ENCODE measurements at places on chromosomes 12 and 14.

- DNase-seq, result no peak
Observed at GRCh38 chr14:85536833-85537190, 6.9 kb downstream of the FLRT2 start.

DNA sequence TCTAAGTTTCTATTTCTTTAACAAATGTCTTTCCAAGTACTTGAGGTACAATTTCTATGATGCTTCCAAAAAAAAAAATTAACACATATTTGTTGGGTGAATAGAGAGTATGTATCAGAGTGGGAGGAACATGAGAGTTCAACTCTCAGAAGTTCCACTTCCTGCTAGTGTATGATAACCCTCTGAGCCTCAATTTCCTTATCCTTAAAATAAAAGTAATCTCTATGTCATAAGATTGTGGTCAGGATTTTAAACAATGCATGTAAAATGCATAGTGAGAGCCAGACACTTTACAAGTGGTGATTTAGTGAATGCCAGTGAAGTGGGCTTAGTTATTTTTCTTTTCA, 270.3 kb upstream of the AMIGO2 start:
- no peak for DNase-seq

GRCh38 chr12:24507827-24508226, 441.1 kb downstream of the BCAT1 start:
- no peak for DNase-seq

GRCh38 chr14:98582276-98582675, 689.7 kb downstream of the BCL11B start:
- DNase-seq, result no peak

- DNase-seq, result no peak
Observed at GRCh38 chr14:100695423-100695738, 31.3 kb upstream of the DLK1 start.

DNA sequence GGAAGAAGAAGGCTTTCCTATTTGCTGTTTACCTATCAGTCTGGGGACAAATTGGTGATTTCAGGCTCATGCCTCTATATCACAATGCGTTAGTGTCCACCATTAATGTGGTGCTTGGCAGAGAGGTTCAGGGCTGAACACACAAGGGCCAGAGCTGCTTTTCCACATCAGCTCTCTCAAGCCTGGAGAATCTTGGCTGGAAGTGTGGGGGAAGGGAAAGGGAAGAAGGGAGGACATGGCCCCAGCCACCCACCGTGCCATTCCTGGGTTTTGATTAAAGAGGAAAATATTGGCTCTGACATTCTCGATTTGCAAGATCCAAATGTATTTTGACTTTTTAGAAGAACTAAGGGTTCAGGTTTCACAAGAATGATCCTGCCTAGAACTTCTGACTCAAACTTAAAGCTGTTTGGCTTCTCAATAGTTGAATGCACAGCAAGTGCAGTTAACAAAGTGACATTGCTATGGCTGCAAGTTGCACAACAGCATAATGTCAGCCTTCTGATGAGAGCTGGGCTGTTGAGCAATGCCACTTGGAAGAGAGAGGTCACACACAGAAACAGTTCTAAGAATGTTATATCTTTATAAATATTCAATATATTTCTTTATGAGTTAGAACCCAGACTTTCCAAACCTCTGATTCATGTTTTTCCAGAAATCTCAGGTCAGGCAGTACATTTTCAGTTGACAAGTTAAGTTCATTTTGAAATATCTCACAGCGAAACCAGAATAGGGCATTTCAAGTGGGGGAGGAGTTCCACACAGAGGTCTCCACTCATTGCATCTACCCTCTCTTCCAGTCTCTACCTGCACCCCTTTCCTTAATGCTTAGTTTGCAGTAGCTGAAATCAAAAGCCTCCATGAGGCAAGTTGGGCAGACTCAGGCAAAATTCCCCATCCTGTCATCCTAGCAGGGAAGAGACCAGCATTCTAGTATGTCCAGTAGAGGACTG, 25.3 kb downstream of the IGF1 start:
- no peak for DNase-seq

DNA sequence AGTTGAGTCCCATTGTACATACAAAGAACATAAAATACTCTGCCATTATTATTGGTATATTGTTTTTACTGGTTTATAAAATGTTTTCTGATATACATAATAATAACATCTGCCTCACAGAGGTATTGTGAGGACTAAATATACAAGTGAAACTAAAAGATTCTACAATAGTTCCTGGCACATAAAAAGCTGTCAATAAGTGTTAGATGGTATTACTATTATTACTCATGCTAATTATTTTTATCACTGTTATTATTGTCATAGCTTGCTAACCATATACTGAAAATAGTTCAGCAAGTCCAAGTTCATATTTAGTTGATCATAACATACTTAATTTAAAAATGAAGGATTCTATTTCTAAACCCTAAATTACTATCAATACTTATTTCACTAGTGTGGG, 34.4 kb downstream of the BTG1 start:
- DNase-seq, result no peak

DNA sequence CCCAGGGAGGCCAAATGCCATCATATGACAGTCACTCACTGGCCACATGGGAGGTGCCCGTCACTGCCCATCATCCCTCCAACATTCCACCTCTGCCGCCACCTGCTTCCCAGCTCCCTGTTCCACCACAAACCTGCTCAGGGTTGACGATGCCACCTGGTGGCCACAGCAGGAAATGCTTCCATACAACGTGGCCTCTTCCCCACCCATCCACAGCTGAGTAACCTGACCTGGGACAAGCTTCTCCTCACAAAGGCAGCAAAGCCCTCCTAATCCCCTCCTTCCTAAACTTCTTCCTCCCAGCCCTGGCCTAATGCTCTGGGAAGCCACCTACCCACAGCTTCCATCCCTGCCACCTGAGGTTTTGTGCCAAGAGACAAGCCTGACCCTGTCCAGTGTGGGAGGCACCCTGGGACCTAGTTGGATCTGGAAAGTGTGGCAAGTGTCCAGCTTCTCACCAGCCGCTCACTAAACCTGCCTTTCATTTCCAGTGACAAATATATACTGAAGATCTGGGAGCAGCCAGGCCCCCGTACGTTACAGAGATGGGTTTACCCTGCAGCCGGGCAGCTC, 4.3 kb downstream of the DEGS2 start:
- DNase-seq, result no peak

DNA sequence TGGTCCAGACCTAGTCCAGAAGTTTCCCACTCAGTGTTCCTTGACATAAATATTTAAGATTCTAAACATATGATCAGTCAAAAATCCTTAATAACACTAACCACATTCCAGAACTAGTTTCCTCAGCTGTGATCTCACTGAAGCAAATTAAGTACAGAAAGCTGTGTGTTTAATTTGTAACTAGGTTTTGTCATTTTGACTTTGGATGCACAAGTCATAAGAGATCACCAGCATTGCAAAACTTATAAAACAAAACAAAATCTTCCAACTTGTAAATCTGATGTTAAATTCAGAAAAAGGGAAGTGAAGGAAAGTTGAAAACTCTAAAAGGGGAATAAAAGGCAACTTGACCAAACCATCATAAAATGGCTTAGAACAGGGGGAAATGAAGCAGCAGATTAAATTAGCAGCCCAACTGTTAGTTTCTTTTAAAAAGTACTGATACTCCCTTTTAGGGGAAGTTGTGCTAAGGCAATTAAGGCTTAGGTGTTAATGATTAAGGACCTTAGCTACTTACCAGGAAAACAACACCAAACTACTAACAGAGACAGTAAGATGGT, 56.6 kb downstream of the SH2B3 start:
- no peak for DNase-seq

DNA sequence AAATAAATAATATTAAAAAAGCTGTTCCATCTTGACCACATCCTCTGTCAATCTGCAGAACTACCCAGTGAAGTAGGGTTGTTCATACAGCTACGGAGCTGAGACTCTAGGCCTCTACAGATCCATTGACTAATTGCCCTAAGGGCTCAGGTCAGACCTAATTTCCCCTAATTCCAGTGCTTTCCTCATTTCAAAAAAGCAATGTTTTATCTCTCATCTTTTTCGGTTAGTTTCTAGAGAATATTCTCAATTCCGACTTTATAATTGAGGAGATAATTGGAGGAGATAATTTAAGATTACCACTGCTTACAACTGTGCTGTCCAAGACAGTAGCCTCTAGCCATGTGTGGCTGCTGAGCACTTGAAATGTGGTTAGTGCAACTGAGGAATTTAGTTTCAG, 167.1 kb downstream of the KIF21A start:
- DNase-seq, result no peak

GRCh38 chr12:82527165-82527780, 159.4 kb upstream of the TMTC2 start:
- DNase-seq, result peak; percentile 78

DNA sequence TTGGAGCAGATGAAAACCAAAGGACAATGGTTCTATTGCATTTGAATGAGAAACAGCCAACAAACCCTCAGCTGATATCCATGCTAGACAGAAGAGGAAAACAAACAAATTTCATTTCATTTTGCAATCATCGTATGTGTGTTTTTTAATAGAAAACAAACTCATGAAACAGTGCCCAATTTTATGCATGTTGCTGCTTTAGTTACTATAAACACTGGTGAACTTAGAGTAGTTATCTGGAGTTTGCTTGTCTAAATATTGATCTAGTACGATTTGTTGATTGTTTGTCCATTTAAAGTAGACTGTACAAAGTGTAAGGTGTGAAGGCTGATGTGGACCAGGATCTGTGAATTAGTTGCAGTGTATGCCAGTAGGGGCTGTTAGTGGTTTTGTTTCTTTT, 166.6 kb downstream of the KITLG start:
- no peak for DNase-seq

- DNase-seq, result no peak
Observed at GRCh38 chr12:21553329-21553675, 27.2 kb downstream of the SPX start.

DNA sequence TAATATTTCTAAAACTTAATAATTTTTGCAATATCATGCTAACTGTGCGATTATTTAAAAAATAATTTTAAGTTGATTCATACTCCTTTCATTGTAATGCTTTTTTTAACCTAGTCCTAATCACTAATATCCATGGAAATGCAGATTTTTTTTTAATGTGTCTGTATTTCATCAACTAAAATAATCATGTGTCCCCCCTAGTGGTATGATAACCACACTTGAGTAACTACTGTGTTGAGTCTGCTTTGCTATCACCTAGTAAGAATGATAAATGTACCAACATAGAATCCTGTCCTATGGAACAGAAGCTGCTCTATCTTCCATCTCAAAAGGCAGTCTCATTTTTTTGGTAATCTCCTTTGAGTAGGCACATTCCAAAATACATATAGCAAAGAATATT, 19.1 kb upstream of the SYNE2 start:
- no peak for DNase-seq

DNA sequence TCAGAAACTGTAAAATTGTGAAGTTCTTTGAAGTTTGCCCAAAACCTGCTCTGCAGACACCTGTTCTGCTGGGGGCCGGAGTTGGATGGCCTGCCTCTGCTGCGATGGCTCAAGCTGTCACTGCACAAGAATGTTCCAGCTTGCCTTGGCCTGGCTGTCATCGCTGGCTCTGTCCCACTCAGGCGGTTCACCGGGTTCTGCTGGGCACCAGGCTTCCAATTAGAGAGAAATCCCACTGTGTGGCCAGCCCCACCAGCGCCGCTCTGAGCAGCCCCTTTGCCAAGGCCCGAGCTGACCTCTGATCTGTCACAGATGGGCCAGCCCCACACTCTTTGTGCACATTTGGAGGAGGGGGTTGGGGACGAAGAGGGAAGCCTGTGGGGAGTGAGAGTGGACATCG, 71.7 kb upstream of the GPATCH2L start:
- DNase-seq, result peak; percentile 66

- no peak for DNase-seq
Observed at GRCh38 chr12:79549531-79550271, 141.1 kb downstream of the PAWR start.

DNA sequence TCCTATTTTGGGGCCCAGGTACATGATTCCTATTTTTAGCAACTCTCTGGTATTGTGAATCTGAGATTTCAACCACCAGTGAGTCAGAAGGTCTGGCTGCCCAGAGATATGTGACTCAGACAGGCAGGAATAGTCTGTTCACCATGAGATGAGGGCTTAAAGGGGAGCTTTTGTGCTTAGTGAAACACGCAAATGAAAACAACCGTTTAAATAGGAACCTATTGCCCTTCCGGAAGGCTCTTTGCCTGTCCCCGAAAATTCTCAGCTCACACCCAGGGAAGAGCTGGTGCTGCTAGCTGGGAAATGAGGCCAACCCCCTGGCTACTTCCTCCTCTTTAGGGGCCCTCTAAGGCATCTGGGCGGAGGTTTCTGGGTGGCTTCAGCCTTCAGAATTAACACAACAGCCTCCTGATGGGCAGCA, 283.6 kb downstream of the CACNA1C start:
- no peak for DNase-seq

DNA sequence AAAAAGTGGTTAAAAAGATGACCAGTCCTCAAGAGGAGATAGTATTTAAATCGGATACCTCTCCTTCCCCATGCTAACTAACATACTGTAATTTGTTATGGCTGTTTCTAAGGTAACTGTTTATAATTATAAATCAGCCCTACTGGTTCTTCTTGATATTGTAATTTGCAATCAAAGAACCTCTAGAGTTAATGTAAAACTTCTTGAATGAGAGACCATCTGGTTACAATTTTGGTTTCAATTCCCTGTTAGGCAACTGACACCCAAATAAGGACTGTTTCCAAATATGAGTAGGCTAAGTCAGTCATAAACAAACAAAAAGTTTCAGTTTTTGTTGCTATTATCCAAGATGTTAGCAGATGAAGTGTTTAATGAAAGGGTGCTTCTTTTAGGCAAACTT, 120.2 kb upstream of the DNM1L start:
- no peak for DNase-seq

DNA sequence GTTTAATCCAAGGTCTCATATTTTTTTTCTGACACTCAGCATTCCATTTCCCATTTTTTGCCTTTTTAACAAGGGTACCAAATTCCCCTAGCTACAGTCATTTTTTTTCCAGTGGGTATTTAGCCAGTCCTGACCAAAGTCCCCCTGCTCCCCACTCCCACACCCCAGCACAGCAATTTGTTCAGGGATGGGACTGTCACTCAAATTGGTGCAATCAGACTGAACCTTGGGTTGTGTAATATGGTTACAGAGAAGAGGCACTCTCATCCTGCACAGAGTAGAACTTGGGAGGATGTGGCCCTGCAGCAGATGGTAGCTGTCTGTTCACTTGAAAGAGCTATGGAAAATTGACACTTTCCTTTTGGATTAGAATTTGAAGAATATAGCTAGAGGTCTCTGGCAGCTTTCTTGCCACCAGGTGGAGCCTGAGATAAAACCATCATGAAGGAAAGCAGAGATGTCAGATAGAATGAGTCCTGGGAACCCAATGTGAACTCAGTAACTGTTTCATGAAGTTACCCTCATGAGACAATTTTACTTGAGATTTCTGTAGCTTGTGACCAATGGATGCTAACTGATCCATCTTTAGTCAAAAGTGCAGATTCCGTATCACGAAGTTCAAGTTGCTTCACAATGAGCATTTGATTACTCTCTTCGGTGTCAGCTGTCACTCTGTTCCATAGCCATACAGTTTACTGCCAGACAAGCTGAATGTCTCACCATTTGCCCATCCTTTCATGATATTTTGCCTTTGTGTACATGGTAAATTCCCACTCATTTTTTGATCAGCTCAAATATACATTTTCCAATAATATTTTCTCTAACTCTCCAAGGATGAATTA, 394.0 kb upstream of the SYT1 start:
- no peak for DNase-seq

- DNase-seq, result no peak
Observed at GRCh38 chr14:49745191-49745590, 22.8 kb upstream of the KLHDC2 start.

- DNase-seq, result no peak
Observed at GRCh38 chr14:50520947-50521815, 11.2 kb downstream of the MAP4K5 start.
